ENCODE measurements at places on chromosomes 3 and 15. TPM values are rescaled to one million over a fixed set of nuclear protein-coding genes. Genes with fewer than 3 reads are reported as not detected.

GOLGA6D gene
- total RNA-seq = not detected

- no peak for DNase-seq
These were observed 304.3 kb upstream of the UMPS start for GRCh38 chr3:124425972-124426371.

DNA sequence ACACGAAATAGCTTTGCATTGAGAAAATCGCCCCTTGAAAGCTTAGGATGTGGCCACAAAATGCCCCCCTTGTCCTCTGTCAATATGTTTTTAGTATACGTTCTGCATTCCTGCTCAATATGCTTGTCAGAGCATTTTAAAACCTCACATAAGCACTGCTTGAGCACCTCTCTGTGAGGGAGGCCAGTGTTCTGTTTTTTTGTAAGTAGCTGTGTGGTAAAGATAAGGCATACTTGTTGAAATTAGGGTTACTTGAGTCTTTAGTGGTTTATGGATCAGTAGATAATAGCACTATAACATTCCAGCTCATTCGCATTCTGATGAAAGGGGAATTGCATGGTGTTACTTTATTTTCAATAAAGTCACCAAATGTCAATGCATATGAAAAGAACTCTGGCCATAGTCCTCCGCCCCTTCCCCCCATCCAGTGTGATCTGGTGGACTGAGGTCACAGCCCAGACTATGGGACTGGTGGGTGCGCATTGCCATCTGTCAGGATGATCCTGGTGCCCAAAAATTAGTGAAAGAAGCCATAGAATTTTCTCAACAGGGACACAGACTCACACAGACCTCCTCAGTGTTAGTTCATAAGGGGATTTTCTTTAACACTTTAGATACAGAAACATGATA, 33.1 kb downstream of the IL1RAP start:
- DNase-seq = no peak

DNA sequence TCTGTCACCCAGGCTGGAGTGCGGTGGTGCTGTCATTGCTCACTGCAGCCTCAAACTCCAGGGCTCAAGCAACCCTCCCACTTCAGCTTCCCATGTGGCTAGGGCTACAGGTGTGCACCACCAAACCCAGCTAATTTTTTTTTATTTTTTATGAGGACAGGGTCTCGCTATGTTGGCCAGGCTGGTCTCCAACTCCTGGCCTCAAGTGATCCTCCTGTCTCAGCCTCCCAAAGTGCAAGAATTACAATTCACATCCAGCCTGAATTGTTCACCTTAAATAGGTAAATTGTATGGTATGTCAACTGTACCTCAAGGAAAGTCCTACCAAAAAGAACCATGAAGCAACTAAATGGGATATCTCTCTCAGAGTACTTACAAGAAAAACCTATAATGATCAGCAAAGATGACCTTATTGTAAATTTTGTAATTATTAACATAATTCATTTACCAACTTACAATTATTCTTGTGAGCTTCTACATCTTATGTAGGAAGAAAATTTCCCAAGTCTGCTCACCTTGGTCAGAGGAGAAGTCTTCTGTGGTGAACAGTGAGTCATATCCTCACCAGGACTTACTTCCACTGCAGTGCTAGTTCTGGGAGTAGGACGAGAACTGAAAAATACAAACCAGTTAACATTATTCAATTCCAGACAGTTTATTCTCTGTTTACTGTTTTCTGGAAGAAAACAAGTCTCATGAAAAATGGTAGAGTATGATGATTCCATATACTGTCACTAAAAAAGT, 54.4 kb downstream of the ULK4 start:
- no peak for DNase-seq

DNA sequence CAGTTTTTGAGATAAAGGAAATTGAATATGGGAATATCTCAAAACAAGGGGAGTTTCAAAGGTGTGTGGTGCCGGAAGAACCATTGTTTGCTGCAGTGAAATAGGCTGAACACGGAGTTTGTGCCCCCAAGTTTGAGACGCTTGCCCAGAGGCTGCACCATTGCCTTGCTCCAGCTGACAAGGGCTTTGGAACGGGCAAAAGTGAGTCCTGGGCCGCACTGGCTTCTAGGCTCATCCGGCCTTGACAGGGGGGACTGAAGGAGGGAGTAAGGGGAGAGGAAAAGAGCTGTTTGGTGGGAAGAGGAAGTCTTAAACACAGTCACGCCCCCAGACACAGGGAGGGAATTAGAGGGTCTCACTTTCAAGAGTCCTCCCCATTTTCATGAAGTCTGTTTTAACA, 269.9 kb downstream of the FAM43A start:
- DNase-seq = no peak

GRCh38 chr15:64454282-64454681, 6.1 kb upstream of the ZNF609 start:
- DNase-seq = no peak

DNA sequence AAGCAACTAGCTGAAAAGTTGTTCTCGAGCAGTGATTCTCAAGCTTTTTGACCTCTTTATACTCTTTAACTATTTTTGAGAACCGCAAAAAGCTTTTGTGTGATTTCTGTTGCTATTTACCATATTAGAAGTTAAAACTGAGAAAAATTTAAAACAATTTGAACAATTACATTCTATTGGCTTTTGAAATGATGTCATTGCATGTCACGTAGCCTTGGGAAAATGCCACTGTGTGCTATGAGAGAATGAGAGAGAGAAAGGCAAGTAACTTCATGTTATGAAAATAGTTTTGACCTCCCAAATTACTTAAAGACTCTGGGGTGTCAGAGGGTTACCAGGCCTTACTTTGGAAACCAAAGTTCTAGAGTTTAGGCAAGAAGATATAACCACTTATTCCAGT, 8.0 kb downstream of the USP13 start:
- DNase-seq = no peak

DNA sequence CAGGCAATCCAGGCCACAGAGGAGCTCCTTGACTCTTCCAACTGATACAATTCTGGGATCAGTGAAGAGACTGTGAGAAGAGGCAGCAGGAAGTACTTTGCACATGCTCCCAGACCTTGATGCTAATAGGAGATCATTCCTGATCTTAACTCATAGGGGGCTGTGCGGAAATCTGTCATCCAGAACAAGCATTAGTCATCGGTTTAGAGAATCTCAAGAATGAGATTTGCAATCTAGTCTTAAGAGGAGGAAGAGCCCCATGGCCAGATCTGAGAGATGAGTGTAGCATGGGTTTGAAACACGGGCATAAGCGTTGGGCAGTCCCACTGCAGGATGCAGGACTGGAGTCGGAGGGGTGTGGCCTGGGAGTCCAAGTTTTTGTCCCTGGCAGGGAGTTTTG, 1081.1 kb downstream of the NAALADL2 start:
- no peak for DNase-seq

- peak; percentile 59 for DNase-seq
These were observed 835 bp upstream of the GMPPB start for GRCh38 chr3:49724586-49724985.

FBXL2 gene
- total RNA-seq = not detected

GRCh38 chr15:69145694-69146492, 14.5 kb upstream of the GLCE start:
- no peak for DNase-seq

DNA sequence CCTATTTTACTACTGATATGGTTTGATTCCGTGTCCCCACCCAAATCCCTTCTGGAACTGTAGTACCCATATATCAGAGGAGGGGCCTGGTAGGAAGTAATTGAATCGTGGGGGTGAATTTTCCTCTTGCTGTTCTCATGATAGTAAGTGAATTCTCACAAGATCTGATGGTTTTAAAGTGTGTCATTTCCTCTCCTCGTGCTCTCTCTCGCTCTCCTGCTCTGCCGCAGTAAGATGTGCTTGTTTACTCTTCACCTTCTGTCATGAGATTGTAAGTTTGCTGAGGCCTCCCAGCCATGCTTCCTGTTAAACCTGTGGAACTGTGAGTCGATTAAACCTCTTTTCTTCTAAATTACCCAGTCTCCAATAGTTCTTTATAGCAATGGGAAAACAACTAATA, 81.2 kb upstream of the ZBTB20 start:
- no peak for DNase-seq

- no peak for DNase-seq
These were observed 314.4 kb downstream of the SHQ1 start for GRCh38 chr3:72533591-72534473.

DNA sequence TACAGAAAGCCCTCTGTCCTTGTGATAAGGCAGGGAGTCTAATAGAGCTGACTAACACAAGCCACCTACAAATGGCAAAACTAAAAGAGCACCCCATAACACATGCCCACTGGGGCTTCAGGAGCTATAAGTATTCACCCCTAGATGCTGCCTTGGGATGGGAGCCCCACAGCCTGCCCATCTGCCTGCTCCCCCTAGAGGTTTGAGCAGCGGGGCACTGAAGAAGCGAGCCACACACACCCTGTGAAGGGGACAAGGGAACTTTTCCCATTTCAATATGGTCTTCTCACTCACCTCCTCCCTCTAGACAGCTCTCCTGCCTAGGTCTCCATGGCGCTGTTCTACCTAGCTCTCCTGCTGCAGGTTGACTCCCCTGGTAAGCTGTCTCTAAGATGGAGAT, 261.0 kb downstream of the SHQ1 start:
- DNase-seq = no peak

Measured in activated CD4-positive, alpha-beta T cell treated with anti-CD3 and anti-CD28 coated beads for 36 hours (primary cell).